ENCODE measurements at places on chromosomes 11 and 22. TPM values are rescaled to one million over a fixed set of nuclear protein-coding genes. Genes with fewer than 3 reads are reported as not detected.
A peak's percentile ranks its signal among the peaks of the same experiment; 100 is the strongest.

- peak; percentile 70 for DNase-seq
These were observed 1.4 kb upstream of the STIM1 start for GRCh38 chr11:3853899-3854659.

DNA sequence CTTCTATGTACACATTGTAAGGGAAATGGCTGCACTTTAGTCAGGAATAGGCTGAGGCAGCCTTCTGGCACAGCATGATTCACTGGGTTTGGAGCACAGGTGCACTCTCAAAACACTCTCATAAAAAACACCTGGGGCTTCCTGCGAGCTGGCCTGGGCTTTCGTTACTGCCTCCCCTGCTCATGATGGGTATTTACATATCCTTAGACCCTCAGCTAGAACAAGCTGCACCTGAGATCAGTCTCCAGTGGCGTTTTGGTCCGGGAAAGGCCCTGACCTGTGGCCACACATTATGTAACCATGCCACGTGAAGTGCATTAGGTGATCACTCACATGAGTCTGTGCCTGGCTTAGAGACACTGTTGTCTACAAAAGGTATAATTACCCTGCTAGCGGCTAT is 321.7 kb downstream of the TMEM135 start:
- no peak for DNase-seq

GRCh38 chr11:32425761-32426160 is 9.6 kb downstream of the WT1 start:
- DNase-seq: no peak

DNA sequence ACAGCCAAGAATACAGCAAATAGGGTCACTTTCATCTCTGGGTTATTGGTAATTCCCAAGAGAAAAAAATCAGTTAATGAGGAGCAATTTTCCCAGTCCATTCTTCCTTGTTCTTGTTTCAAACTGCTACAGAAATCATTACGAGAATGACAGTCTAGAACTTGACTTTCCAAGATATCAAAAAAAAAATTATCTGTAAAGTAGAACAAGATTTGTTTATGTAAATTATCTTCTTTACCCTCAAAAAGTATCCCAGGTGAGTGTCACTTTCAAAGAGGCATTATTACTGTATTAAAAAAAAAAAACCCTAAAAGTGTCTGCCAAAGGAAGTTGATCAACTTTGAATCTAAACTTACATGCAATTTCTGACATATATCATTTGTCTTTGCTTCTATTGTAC is at the start of gene OR5W2:
OR5W2 (minus strand) TSS at position 101 of the 400 bp plus-strand sequence; CDS start at position 101, 0 bp downstream.
- DNase-seq: no peak

DNA sequence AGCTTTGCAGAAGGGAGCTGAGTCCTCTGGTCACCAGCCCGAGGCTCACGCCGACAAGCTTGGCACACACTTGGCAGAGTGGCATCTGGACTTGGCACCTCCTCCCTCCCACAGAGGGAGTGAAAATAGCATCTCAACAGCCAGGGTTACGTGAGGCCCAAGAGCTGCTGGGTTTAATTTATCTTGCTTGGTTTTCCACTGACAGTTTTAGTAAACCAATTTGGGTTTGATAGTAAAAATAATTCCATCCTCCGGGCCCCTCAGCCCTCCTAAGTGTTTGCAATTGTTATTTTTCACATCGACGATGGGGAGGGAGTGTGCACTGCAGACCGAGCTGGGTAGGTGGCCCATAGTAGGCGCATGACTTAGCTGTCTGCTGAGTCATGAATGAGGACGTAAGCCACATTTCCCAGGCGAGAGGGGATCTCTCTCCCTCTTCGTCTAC is 107.6 kb upstream of the ASPHD2 start:
- DNase-seq: no peak

- DNase-seq: no peak
These were observed 618.7 kb upstream of the CADM1 start for GRCh38 chr11:116122697-116123472.

DNA sequence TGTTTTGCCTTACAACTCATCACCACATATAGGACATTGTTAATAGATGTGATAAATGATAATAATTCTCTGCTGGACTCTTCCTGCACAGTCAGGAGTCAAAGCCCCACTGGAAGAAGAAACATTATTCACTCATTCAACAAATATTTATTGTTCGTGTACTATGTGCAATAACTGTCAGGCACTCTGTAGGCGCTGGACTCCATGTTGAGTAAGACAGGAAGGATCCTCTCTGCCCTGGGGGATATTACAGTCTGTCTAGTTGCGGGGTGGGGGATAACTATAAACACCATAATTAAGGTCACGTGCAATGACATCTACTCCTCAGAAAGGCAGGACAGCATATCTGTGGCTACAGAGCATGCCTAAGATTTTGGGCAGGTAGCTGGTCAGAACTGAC is 281.1 kb downstream of the FAT3 start:
- no peak for DNase-seq

DNA sequence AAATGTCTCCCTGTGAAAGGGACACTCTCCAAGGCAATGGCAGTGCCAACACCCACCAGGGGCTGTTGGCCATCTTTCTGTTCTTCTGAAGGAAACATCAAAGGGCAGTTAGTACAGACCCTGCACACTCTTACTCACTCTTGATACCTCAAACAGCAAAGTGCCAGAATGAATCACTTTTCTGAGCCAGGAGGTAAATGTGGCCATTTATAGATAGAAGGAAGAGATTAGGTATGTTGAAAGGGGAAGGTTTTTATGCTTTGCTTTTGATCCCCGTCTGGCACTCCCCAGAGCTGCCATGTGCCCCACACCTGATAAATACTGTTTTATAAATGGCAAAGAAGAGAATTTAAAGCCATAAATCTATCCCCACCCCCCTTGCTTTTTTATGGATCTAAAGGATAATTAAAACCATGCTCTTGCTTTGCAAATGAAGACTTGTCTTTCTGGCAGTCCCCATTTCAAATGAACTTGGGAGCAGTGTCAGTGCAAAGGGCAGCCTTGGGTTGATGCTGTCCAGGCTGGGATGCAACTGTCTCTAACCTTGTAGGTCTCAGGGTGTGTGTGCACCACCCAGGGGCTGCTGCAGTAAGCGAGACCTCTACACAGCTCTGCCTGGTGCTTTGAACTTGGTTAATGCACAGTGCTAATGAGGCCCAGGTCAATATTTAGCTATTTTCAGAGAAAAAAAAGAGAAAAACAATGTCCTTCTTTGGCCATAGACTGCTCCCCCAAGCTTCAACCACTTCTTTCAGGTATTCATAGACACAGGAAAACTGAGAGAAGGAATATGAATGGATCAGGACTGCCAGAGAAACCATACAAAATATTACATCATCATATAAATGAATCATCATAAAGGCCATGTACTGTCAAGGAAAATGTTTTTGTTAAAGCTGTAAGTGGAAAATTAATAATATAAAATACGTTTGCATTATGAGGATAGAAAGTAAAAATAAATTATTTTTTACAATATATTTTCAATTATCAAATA is 207.5 kb downstream of the ETS1 start:
- DNase-seq: peak; percentile 24

DNA sequence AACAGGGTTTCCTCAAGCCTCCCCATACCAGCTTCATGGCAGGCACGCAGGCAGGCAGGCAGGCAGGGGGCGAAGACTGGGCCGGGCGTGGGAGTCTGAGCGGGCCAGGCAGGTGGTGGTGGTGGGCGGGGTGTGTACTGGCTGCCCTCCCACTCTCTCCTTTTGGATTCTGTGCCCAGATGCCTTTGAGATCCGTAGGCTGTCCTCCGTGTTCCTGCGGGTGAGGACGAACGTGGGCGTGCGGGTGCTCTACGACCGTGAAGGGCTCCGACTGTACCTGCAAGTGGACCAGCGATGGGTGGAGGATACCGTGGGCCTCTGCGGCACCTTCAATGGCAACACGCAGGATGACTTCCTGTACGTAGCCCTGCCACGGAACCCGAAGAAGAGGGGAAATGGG is 23.0 kb downstream of the OTOG start:
- DNase-seq: no peak

DNA sequence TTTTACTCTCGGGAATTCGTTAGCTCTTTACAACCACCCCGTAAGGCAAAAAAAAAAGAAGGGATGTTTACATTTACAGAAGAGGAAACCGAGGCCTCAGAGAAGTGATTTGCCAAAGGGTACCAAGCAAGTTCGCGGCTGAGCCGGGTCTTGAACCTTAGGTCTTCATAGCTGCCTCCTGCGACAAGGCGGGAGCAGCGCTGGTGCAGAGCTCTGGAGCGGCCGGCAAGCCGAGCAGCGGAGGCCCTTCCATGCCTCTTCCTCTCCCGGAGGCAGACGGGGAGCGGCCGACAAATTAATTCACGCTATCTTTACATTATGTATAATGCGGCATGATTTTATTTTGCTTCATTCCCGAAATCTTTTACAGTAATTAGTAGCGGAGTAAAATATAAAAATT is 536.3 kb downstream of the INSC start:
- no peak for DNase-seq

The KREMEN1 gene
- 0.23 TPM for total RNA-seq

The C11orf42 gene
- total RNA-seq: not detected

The VPREB3 gene
- total RNA-seq: not detected

The OR4D9 gene
- not detected for total RNA-seq

The TP53AIP1 gene
- not detected for total RNA-seq

All from activated T-helper 2 cell treated with anti-CD3 and anti-CD28 coated beads, Interferon-gamma antibody, Interleukin-2, Interleukin-4, amounts not matched to agents 10 μg/mL and 5 μg/mL and 100 μg/mL, durations not matched to agents 14 hours and 24 hours and 36 hours (primary cell).